ENCODE measurements at places on chromosomes 1 and 21. TPM values are rescaled to one million over a fixed set of nuclear protein-coding genes. Genes with fewer than 3 reads are reported as not detected.

MRAP gene
- 1.2 TPM for polyA plus RNA-seq

CCDC17 gene
- 1.4 TPM for polyA plus RNA-seq

DNA sequence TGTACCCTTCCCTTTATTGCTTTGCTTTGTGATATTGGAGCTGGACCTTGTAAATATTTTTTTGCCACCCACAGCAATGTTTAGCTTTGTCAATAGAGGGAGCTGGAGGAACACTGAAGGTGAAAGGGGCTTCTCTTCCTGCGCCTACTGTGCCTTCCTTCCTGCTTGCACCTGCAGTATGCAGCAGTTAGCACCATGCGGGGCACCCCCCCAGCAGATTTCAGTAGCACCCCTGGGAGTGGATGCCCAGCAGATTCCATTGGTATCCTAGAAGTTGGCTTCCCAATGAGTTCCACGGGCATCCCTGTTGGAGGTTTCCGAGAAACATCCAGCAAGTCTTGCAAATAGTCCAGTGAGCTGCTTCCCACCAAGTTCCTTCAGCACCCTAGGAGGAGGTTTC, 25.6 kb downstream of the S100A10 start:
- DNase-seq = no peak

FCRL1 gene
- polyA plus RNA-seq = 0.59 TPM

MARK1 gene
- polyA plus RNA-seq = 13.0 TPM

GRCh38 chr1:68375919-68376318, 73.8 kb downstream of the RPE65 start:
- no peak for DNase-seq

- DNase-seq = no peak
These were observed 53.5 kb upstream of the SELENON start for GRCh38 chr1:25746299-25747045.

WNT2B gene
- 8.5 TPM for polyA plus RNA-seq

NBPF6 gene
- polyA plus RNA-seq = not detected

LCE1B gene
- polyA plus RNA-seq = not detected

- no peak for DNase-seq
These were observed 3.4 kb downstream of the SPATC1L start for GRCh38 chr21:46180778-46181391.

- no peak for DNase-seq
These were observed 52.6 kb downstream of the CD247 start for GRCh38 chr1:167465743-167466142.

Data from muscle of back (tissue), 13 donors.